CD8-positive, alpha-beta memory T cell (primary cell): ENCODE measurements at places on chromosomes 2 and 18. TPM values are rescaled to one million over a fixed set of nuclear protein-coding genes. Genes with fewer than 3 reads are reported as not detected.

- no peak for DNase-seq
Observed at GRCh38 chr2:235504441-235505180, 10.8 kb downstream of the AGAP1 start.

DNA sequence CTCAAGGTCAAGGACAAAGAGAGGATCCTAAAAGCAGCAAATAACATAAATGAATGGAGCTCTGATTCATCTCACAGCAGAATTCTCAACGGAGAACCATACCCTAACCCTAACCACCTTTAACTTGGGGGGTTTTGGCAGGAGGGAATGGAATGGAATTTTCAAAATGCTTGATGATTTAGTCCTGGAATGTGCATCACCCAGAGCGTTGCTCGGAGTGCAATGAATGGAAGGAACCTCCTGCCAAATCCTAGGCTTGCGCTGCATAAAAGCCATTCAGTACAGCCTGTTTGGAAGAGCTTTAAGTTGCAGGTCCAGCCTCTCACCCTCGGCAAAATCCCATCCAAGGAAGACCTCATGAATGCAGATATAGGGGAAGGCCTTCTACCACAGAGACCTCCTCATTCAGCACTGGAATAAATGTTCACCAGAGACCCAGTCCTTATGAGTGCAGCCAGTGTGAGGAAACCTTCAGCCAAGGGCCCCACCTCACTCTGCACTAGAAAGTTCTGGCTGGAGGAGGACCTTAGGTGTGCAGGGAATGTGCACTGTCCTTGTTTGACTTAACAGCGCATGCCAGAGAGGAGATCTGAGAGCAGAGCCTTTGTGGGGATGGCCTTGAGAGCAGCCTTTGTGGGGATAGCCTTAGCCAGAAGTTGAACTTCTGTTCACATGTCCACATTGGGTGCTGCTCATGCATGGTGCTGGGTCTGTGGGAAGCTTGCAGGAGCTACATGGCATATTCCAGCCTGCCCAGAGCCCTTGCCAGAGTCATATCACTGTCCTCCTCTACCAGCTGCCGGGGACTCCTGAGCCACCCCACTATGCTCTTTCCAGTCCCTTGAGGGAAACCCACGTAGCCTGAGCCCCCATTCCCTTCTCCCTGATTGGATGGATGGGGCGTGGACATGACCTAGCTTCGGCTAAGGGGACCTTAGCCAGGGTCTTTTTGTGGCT lies 30.5 kb downstream of the ASB1 start:
- DNase-seq, result no peak

GRCh38 chr2:210038078-210038477 lies 35.6 kb downstream of the RPE start:
- no peak for DNase-seq

DNA sequence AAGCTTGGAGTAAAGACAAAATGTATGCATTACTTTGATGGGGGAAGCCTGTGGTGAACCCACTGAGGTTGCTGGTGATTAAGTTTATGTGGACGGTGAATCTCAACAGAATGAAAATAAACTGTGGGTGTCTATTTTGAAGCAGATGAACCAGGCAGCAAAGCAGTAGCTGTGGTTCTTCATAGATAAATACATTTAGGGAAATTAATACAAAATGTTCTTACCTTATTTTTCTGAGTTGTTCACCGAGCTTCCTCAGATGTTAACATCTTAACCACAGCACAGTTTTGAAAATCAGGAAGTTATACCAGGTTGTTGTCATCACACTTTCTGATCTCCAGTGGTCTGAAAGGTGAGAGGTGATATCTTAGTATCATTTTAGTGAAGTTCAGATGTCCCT lies 53.9 kb downstream of the NCK2 start:
- peak; percentile 69 for DNase-seq

- DNase-seq, result no peak
Observed at GRCh38 chr2:74507926-74508520, 528 bp upstream of the PCGF1 start.

DNA sequence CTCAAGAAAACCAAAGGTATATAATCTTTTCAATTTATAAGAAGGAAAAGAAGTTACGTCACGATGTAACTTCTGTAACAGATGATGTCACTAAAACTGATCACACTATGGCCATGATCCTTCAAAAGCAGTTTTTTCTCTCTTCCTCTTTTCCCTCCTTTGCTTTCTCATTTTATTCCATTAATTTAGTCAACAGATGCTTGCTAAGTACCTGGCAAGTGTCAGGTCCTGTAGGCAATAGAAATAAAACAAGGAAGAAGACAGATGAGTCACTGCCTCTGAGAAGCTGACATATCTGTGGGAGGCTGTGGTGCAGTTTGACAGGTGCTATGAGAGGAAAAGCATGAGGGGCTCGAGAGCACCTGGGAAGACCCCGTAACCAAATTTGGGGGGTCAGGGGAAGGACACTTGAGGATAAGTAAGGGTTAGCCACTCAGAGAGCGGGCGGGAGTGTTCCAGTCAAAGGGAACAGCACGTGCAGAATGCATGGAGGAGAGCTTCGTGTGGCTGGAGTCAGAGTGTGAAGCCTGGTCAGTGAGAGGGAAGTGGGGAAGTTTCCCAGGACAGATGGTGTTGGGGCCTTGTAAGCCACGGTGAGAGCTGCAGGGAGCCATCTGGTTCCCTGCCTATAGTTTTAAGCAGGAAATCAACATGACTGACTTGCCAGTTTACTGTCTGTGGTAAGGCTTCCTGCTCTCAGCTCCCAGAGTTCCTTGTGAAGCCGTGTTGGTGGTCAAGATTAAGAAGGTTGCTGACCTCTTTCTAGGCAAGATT lies 198.8 kb upstream of the FOSL2 start:
- no peak for DNase-seq

- no peak for DNase-seq
Observed at GRCh38 chr2:43175020-43175441, 51.4 kb downstream of the ZFP36L2 start.

DNA sequence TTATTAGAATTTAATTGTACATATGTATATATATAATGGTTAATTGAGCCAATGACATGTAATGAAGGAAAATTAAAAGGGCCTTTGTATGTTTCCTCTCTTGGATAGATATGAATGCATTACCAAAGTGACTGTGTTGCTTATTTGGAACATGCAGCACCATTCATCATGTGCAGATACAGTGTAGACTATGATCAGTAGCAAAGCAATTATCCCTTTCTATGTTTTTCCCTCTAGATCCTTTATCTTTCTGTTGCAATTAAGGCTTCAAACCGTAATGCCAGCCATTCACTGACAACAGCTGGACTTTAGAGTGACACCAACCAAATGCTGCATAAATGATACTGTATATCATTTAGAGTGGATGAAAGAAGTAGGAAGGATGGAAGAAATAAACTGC lies 565.2 kb downstream of the NRXN1 start:
- DNase-seq, result no peak

- DNase-seq, result no peak
Observed at GRCh38 chr18:5771343-5771742, 124.0 kb downstream of the TMEM200C start.

DNA sequence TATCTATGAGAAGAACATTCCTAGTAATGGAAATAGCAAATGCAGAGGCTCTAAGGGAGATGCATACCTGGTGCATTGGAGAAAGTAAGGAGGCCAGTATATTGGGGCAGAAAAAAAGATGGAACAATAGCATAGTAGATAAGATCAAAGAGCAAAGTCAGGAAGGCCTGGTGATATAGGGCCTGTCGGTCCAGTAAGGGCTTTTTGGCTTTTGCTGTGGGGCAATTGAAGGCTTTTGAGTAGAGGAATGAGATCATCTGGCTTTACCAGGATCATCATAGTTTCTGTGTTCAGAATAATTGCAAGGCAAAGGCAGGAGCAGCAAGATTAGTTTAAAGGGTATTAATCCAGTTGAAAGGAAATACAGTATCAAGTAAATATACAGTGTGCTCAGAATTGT lies 111.8 kb downstream of the EHBP1 start:
- no peak for DNase-seq

DNA sequence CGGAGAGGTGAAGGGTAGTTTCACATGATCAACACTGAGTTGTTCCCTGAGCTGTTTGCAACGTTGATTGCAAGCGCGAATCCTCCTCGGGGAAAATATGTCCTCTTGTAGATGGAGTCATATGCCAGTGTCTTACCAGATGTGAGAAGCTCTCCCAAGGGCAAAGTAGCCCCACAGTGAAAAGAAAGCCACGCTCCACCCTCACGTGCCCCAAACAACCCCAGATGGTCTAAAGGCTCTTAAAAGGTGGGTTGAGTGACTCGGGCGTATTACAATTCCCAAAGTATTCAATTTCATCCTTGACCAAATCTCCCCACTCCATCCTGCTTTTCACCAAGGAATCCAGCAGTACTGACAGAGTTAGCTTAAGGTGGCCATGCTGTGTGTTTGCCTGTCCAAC lies 332.1 kb upstream of the SOX11 start:
- DNase-seq, result no peak

DNA sequence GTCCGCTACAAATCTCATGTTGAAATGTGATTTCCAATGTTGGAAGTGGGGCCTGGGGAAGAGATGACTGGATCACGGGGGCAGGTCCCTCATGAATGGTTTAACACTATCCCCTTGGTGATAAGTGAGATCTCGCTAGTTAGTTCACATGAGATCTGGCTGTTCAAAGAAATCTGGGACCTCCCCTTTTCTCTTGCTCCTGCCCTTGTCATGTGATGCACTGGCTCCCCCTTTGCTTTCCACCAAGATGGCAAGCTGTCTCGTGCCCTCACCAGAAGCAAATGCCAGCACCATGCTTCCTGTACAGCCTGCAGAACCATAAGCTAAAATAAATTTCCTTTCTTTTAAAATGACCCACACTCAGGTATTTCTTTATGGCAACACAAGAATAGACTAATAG lies 57.3 kb upstream of the C2orf15 start:
- DNase-seq, result no peak

DNA sequence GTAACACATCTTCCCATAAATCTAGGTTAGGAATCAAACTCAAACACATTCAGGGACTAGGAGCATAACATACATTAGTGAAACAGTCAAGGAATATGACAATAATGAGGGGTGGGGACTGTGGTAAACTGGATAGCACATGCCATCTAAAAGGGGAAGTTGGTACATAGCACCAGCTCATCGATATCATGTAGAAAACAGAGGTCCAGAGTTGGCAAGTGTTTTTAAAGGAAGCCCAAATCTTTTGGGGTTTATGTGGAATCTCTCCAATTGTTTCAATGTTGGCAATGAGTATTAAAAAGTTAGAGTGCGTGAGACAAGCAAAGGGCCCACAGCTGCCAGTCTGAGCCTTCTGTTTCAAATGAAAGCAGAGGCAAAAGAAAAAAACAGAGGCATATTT lies 24.4 kb downstream of the KLF7 start:
- DNase-seq, result no peak

Gene ITGA6
- 9.0 TPM for total RNA-seq

Gene MDH1B
- 0.81 TPM for total RNA-seq

Gene DOK6
- total RNA-seq, result not detected

Gene KLHL41
- total RNA-seq, result 0.27 TPM

Gene G6PC2
- not detected for total RNA-seq

Gene IL18RAP
- total RNA-seq, result 4.9 TPM

Gene TSGA10
- 6.4 TPM for total RNA-seq

Gene SPEG
- 0.94 TPM for total RNA-seq
